ENCODE measurements at places on chromosomes 2 and 18. TPM values are rescaled to one million over a fixed set of nuclear protein-coding genes. Genes with fewer than 3 reads are reported as not detected.

CABLES1 gene
- 10.8 TPM for total RNA-seq

DSG2 gene
- 2.2 TPM for total RNA-seq

CCDC85A gene
- 2.8 TPM for total RNA-seq

DNA sequence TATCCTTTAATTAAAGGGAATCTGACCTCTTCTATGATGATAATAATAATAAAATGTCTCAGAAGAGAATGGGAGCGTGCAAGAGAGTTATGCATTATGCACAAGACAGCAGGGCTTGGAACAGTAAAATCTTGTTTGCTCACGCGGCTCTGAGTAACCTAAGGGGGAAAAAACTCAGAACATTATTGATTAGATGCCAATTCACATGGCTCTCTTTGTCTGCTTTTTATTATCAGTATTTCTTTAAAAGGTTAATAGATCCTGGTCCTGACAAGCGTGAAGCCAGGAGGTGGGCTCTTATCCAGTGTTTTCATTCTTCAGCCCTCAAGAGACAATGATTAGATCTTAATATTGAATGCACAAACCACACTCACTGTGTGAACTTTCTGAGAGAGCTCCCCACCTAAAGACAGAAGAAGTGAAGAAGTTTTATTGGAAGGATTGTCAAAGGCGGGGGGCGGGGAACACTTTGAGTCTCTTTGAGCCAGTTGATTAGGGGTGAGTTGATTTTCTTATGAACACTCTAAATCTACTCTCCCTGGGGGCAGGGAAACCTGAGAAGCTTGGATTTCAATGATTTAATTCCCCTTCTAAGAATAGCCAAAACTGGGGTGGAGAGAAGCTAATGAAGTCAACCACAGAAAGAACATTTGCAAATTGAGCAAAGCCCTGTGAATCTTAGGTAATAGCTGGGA lies 127.5 kb upstream of the CTAGE1 start:
- DNase-seq = no peak

Data from posterior vena cava (tissue), 2 donors.